ENCODE measurements at places on chromosomes 2 and 18.
A peak's percentile ranks its signal among the peaks of the same experiment; 100 is the strongest.

GRCh38 chr2:173030561-173031490 is 44.8 kb upstream of the MAP3K20 start:
- no peak for DNase-seq

DNA sequence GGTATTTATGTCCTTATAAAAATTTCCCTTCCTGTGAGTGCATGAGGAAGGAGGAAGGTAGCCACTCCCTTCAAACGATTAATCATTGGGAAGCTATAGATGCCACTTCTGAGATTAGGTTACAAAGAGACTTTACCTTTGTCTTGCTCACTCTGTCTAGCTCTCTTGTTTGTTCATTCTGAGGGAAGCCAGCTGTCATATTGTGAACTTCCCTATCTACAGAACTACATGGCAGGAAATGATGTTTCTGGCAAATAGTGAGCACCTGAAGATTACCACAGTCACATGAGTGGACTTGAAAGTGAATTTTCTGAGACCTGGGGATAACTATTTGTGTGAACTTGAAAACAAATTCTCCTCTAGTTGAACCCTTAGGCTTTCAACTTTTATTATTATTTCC is 776.8 kb downstream of the CCDC85A start:
- no peak for DNase-seq

- no peak for DNase-seq
These were observed 24.5 kb downstream of the IMPA2 start for GRCh38 chr18:12005538-12006487.

GRCh38 chr2:44354761-44355160 is 6.5 kb downstream of the PREPL start:
- no peak for DNase-seq

DNA sequence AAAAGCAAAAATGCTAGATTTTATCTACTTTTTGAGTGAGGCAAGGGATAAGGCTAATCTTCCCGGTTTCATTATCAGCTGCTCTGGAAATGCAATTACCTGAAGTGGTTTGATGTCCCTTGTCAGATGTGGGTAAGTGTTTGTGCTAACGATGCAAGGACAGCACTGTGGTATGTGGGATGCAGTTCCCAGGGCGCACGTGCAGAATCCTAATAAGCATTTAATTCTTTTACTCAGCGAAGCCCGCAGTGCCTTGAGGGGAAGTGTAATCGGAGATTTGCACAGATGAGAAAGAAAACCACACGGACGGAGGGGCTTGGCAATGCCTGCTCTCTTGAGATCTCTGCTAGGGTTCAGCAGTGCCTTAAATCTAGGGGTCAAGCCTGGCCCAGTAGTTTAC is 108.5 kb upstream of the LYPD6 start:
- DNase-seq: peak; percentile 11

GRCh38 chr2:24744356-24744755 is 48.8 kb downstream of the PTRHD1 start:
- DNase-seq: no peak

- no peak for DNase-seq
These were observed 26.1 kb upstream of the FAM237A start for GRCh38 chr2:206616151-206616550.

DNA sequence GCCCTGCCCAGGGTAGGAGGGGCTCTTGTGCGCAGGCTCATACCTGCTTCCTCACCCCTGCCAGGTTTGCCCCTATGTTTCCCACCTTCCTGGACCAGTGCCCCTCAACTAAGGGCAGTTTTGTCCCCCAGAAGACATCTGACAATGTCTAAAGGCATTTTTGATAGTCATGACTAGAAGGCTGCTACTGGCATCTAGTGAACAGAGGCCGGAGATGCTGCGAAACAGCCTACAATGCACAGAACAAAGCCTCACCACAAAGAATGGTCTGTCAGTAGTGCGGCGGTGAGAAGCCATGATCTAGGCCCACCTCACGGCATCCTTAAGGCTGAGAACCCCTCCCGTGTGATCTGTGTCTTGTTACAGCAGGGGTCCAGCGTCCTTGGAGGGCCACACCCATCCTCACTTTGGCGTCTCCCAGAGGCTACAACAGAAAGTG is 96.0 kb downstream of the TMEM17 start:
- no peak for DNase-seq

DNA sequence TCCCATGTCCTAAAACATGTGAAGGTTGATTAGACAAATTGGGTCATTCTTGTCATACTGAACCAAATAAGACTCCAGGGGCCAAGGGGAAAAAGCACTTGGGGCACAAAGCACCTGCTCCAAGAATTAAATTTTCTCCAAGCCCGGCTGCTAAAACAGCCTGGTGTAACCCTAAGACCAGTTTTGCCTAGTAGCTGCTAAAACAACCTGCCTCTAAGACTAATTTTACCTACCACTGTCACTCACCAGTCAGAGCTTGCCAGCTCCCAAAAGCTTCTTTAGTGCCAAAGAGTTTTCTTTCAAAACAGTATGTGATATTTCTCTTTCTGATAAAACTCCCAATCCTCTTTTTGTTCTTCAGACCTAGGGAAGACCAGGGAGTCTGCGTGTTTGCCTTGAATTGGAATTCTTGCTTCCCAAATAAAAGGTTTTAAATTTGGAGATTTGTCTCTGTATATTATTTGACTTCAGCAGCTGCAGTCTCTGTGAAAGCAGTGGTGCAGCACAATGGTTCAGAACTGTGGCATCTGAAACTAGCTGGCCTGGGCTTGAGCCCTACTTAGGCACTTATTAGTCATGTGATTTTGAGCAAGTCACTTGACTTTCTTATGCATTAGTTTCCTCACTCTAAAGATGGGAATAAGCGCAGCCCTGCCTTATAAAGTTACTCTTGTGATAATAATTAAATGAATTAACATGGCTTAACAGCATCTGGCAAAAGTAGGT is 16.2 kb upstream of the APOB start:
- no peak for DNase-seq
